ENCODE measurements at places on chromosomes 1 and 21. TPM values are rescaled to one million over a fixed set of nuclear protein-coding genes. Genes with fewer than 3 reads are reported as not detected.

DNA sequence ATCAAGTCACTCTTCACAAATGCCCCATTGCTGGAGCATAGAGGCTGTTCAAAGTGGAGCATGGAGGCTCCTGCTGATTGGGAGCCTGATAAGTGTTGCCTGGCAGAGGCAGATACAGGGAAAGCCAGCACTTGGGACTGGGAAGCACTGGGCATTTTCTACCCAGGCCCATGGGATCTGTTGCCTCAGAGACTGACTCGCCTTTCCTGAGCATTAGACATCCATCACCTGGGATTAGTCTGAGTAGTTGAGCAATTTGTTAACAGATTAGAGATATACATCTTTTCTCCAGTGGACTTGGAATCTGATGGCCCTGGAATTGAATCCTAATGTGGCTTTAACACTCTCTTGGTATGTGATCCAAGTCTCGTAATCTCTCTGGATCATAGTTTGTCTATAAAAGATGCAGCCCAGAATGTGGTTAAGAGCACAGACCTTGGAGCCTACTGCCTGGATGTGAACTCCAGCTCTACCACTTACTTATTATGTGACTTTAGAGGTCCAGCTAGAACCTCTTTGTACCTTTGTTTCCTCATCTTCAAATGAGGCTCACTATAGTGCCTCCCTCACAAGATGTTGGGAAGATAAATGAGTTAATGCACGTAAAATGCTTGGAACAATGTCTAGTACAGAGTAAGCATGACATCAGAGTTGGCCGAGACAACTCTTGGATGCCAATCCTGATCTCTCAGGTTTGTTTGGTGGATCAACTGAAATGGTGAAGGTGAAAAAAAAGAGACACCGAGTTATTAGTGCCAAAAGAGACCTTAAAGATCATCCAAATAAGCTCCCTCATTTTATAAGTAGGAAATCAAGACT, 38.3 kb upstream of the NRDC start:
- no peak overlapping the region for H3K27ac ChIP-seq
- H3K36me3 ChIP-seq: no peaks in the 10 kb centered on the region
- DNase-seq: no peak
- H3K4me1 ChIP-seq: peaks cover 10% of the 10 kb centered on the region

Gene MAGI3
- total RNA-seq: 8.7 TPM

Gene DYNLT5
- total RNA-seq: not detected

Gene WNT2B
- total RNA-seq: 0.15 TPM

DNA sequence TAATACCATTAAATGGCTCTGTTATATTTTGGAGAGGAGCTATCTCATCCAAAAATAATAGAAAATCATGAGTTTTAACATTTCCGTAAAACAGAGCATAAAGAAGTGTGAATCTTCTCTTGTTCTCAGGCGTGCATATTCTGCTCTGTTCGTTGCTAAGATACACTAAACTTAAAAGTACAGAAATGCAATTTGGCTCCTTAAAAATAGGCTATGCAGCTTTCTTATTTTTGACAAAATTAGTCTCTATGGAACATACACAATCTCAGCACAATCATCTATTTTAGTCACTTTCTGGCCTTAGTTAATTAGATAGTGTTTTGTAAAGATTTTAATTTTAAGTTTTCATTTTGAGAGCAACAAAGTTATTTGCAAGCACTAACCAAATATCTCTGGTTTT, 79.0 kb upstream of the USP25 start:
- H3K27ac ChIP-seq: no peak overlapping the region
- H3K36me3 ChIP-seq: no peaks in the 10 kb centered on the region
- H3K4me3 ChIP-seq: no peak overlapping the region
- DNase-seq: no peak

Gene NECTIN4
- not detected for total RNA-seq

DNA sequence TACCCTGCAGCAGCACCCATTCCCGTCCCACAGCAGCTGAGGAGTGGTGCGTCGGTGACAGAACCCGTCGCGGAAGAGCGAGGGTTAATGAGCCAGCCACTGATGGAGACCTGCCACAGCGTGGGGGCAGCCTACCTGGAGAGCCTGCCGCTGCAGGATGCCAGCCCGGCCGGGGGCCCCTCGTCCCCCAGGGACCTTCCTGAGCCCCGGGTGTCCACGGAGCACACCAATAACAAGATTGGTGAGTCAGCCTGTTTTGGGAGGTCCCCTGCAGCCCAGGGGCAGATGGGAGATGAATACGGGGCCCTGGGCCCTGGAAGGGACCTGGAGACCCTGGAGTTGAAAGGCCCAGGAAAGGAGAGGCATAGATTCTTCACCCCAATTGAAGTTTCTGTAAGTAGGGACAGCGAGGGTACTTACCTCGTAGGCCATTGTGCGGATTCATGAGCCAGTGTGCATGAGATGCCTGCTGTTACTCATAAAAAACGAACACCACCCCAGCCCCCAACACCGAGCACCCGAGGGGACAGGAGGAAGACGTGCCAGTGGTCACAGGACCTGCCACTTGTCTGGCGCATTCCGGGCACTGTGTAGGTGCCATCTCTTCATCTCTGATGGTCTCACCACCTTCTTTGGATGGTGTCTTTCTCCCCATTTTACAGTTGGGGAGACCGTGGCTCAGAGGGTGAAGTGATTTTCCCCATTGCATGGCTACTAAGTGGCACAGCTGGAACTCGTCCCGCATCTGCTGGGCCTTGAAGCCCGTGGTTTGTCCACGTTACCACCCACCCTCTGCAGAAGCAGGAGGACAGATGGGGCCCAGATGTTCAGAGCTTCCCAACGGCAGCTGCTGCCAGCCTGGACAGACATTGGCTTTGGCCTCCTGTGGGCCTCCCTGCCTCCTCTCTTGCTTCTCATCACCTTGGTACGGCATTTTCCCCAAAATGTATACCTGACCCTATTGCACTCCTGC, 28.3 kb upstream of the TNFRSF1B start:
- peaks cover 15% of the 10 kb centered on the region for H3K4me1 ChIP-seq
- H3K36me3 ChIP-seq: no peaks in the 10 kb centered on the region
- no peak overlapping the region for H3K27ac ChIP-seq
- DNase-seq: no peak

Gene CAPN8
- total RNA-seq: not detected

DNA sequence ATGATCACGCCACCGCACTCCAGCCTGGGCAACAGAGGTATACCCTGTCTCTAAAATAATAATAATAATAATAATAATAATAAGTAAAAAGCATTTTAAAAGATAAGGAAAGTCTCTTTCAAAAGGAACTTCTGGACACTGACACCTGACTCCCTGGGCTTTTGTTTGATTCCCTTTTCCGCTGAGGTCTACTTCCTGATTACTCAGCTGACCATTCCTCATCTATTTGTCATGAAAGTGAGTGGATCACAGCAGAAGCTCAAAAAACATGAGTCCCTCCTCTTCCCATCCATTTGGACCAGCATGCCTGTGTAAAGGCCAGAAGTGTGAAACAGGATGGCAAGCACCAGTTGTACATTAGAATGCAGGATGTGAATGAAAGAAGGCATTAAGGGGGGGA, 61.1 kb upstream of the FBXO28 start:
- no peak overlapping the region for H3K27ac ChIP-seq
- H3K36me3 ChIP-seq: no peaks in the 10 kb centered on the region
- no peak overlapping the region for H3K4me3 ChIP-seq
- no peaks in the 10 kb centered on the region for H3K4me1 ChIP-seq
- DNase-seq: no peak

DNA sequence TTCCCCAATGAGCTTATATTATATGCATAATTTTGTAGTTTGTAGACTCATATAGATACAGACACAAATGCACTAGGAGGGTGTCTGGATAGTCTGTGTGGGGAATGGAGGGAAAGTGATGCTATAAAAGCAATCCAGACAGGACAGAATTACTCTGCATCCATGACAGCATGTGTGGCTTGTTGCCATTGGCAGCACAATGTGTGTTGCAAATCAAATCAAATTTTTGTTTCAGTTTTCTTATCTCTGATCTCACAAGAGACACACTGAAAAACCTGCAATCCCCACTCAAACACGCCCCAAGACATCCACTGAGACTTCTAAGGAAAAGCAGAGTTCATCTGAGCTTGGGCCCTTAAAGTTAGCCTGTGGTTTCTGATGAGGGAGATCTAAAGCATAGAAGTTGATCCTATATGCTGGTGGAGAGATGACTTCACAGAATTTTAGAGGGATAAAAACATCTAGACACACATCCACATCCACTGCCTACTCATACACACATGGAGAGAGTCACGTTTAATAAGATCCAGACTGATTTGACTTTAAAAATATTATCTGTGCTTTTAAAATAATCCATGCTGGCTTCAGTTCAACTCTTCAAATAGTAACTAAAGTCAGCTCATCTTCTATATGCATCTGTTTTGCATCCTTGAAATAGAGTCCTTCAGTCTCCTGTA, 313.0 kb upstream of the PLXNA2 start:
- no peaks in the 10 kb centered on the region for H3K27me3 ChIP-seq
- H3K27ac ChIP-seq: no peak overlapping the region
- no peak for DNase-seq
- no peaks in the 10 kb centered on the region for H3K4me1 ChIP-seq

Gene PLPPR4
- total RNA-seq: 0.25 TPM

DNA sequence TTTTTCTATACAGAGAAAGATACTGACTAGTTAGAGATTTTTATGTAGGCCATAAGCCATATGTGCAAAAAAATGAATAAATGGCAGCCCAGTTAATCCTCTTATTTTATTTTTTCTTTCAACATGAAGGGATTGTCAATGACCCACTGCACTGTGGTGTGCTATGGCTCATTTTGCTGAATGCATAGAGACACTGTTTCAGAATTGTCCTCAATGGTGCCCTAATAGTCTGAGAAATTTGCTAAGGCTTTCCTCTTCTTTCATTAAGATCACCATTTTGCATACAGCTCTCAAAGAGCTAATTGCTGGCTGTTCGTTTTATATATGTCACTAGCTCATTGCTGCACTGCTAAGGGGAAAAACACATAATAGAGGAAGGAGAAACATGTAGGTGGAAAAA, 189.5 kb downstream of the SLC44A5 start:
- H3K4me1 ChIP-seq: no peaks in the 10 kb centered on the region
- H3K27me3 ChIP-seq: peaks cover 3% of the 10 kb centered on the region
- no peak overlapping the region for H3K27ac ChIP-seq
- H3K36me3 ChIP-seq: no peaks in the 10 kb centered on the region

Gene CFHR4
- not detected for total RNA-seq

Gene TUFT1
- 8.3 TPM for total RNA-seq

Gene CRTC2
- total RNA-seq: 13.4 TPM

GRCh38 chr1:213669964-213670691, 317.6 kb upstream of the PROX1 start:
- no peak overlapping the region for H3K27ac ChIP-seq
- no peaks in the 10 kb centered on the region for H3K4me1 ChIP-seq
- no peaks in the 10 kb centered on the region for H3K27me3 ChIP-seq
- DNase-seq: no peak

Gene SPRR2A
- not detected for total RNA-seq

GRCh38 chr1:208475449-208475848, 231.3 kb upstream of the PLXNA2 start:
- peaks cover 11% of the 10 kb centered on the region for H3K4me1 ChIP-seq
- H3K27me3 ChIP-seq: no peaks in the 10 kb centered on the region
- no peak for DNase-seq
- H3K27ac ChIP-seq: no peak overlapping the region
- no peaks in the 10 kb centered on the region for H3K36me3 ChIP-seq

Gene SETD4
- 15.9 TPM for total RNA-seq

GRCh38 chr1:38084700-38085099, 38.1 kb upstream of the POU3F1 start:
- no peak overlapping the region for H3K27ac ChIP-seq
- peak; percentile 40 for DNase-seq

Gene LRRC47
- 51.9 TPM for total RNA-seq

- DNase-seq: no peak
- H3K27me3 ChIP-seq: peaks cover 9% of the 10 kb centered on the region
- no peaks in the 10 kb centered on the region for H3K4me1 ChIP-seq
- peak overlapping the region; percentile 61 for H3K4me3 ChIP-seq
Measured at GRCh38 chr1:65255035-65255655, 54.2 kb upstream of the DNAJC6 start.

DNA sequence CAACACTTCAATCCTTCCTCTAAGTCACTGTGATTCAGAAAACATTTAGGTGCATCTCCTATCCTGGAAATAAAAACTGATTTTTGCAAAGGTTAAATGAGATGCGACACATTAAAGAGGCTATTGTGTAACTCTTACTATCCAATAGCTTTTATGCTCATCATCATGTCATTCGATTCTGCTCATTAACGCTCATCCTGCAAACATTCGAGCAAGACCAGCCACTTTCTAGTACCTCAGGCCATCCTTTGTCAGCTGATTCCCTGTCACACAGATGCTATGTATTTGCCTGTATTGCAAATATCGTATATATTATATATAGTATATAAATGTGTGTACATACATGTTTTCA, 131.6 kb downstream of the TLR5 start:
- DNase-seq: no peak
- H3K36me3 ChIP-seq: peaks cover 9% of the 10 kb centered on the region
- no peaks in the 10 kb centered on the region for H3K27me3 ChIP-seq
- H3K4me1 ChIP-seq: peaks cover 31% of the 10 kb centered on the region
